ENCODE measurements at places on chromosomes 13 and 19. TPM values are rescaled to one million over a fixed set of nuclear protein-coding genes. Genes with fewer than 3 reads are reported as not detected.

GRCh38 chr19:7507884-7508283 is 8.0 kb upstream of the ZNF358 start:
- no peak for DNase-seq

GRCh38 chr19:33641956-33642498 is 20.3 kb downstream of the CHST8 start:
- no peak for DNase-seq

- DNase-seq: no peak
Measured at GRCh38 chr13:70792121-70792520, 683.9 kb upstream of the KLHL1 start.

GRCh38 chr19:12778017-12778904 is 2.9 kb upstream of the HOOK2 start:
- no peak for DNase-seq

- no peak for DNase-seq
Measured at GRCh38 chr13:33606692-33607091, 211.3 kb upstream of the RFC3 start.

GRCh38 chr13:43364210-43365038 is 341.0 kb downstream of the DNAJC15 start:
- no peak for DNase-seq

DNA sequence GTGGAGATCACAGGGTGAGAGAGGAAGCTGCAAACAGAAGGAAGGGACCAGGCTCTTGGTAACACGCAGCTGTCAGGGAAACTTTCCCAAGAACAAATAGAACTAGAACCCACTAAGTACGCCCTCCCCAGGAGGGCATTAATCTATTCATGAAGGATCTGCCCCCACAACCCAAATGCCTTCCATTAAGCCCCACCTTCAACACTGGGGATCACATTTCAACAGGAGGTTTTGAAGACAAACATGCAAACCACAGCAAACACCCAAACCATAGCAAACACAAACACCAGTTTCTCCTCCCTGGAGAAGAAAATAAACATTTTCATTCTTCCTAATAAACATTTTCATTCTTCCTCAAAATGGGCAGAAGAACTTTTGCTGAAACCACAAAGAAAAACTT is 329.6 kb downstream of the EFNB2 start:
- DNase-seq: no peak

GRCh38 chr13:112690283-112690929 is 568 bp downstream of the ATP11A start:
- no peak for DNase-seq

The NUFIP1 gene
- 9.8 TPM for polyA plus RNA-seq

DNA sequence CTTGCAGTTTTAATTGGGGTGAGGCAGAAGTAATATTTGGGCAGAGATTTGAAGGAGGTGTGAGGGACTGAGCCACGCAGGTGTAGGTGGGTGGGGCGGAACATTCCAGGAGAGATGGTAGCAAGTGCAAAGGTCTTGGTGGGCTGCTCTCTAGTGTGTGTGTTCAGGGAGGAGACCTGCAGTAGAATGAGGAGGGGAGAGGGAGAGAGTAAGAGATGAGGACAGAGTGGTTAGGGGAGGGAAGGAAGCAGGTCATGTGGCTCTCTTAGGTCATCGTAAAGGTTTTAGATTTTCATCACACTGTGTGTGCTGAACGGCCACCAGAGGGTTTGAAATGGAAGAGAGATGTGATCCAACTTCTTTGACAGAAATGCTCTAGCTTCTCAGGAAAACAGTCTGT is 33.5 kb downstream of the WASF3 start:
- DNase-seq: no peak

The NRTN gene
- polyA plus RNA-seq: not detected

The CEACAM16 gene
- polyA plus RNA-seq: not detected

GRCh38 chr13:34522808-34523207 is 419.3 kb upstream of the NBEA start:
- DNase-seq: no peak

GRCh38 chr13:79450110-79450509 is 30.8 kb upstream of the NDFIP2 start:
- no peak for DNase-seq

- no peak for DNase-seq
Measured at GRCh38 chr19:18774107-18774506, 17.0 kb downstream of the COMP start.

The TMEM86B gene
- 1.7 TPM for polyA plus RNA-seq

The FOSB gene
- polyA plus RNA-seq: 0.37 TPM

The SOX21 gene
- not detected for polyA plus RNA-seq

DNA sequence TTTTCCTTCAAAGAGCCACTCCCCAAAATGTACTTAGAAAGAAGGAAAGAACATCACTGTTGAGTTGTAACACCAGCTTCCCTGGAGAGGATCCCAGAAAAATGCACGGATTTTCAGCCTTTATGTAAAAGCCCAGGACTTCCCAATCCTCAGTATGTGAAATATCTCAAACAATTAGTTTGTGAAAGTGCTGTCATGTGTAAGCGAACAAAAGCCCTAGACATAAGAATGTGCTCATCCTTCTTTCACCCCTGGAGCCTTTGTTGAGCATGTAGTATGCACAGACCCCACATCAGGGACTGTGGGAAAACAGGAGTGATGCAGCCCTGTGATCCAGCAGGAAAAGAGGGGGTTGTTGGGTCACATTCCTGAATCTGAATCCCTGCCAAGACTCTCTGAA is 441.4 kb upstream of the ZNF507 start:
- no peak for DNase-seq

DNA sequence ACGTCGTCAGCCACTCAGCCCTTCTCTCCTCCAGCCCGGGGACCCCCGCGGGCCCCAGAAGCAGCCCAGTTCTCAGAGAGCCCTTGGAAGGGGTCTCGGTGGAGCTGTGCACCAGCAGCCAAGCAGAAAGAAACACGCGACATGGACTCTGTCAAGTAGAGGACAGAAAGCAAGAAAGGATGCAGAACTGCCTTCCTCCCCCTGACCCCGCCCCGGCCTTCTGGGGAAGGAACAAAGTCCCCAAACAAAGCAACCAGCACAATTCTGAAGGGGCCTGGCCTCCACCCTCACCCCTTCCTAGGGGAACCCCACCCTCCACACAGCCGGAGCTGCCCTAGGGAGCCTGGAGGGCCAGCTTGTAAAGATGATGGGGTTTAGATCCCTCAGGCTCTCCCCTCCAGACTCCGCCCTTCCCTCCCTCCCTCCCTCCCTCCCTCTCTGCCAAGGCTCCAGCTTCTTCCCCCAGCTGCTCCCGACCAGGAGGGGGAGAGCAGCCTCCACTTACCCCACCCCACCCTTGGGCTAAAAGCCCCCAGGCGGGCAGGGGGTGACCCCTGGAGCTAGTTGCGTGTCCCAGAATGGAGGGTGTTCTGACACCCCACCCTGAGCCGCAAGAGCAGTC is 7.8 kb downstream of the LYL1 start:
- DNase-seq: no peak

DNA sequence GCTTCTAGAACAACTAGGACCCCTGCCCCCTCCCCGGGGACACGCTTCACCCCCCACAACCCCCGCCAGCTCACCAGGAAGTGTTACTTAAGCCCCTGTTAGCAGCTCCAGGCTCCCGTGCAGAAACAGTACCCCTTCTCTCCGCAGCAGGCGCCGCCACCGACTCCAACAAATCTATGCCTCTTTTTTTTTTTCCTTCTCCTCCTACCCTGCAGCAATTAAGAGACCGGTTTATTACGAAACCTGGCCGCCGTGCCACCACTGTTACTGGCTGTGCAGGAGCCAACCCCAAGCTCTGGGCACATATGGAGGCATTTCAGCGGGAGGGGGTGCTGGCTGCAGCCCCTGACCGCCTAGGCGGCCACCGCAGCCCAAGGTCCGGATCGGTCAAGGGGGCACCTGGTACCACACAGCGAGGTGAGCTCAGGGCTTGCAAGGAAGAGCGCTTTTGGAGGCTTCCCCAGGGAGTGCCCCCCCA is 2.4 kb downstream of the GADD45B start:
- no peak for DNase-seq

DNA sequence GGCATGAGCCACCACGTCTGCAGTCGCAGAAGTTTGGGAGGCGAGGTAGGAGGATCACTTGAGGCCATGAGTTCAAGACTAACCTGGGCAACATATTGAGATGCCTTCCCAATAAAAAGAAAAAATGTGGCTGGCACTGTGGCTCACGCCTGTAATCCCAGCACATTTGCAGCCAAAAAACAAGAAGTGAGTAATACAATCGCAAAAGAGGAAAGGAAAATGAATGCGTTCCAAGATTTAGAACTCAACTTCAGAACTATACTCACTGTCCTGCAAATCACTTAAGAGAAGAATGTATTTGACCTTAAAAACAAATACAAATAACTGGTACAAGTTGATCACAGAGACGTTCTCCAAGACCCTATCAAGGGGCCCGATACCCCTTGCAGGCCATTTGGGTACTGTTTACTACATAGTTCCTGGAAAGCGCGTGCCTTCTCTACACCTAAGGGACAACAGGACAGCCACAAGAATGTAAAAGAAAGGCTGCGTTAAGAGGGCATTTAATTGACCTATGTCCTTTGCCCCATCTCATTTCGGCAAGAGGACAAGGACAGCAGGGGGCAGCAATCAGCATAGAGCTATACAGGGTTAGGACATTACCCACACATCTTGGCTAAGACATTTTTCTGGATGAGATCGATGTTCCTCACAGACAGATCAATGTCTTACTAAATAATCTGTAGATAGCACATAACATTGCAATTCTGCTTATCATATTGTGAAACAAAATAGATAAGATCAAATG is 41.3 kb downstream of the FLT3 start:
- no peak for DNase-seq

DNA sequence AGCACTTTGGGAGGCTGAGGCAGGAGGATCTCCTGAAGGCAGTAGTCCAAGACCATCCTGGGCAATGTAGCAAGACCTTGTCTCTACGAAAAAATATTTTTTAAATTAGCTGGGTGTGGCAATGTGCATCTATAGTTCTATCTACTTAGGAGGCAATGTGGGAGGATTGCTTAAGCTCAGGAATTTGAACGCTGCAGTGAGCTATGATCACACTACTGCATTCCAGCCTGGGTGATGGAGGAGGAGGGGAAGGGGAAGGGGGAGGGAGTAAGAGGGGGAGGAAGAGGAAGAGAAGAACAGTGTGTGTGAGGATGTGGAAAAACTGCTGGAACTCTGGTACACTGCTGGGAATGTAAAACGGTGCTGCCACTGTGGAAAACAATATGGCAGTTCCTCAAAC is 9.2 kb upstream of the CLIP3 start:
- DNase-seq: no peak

The CILP2 gene
- not detected for polyA plus RNA-seq

DNA sequence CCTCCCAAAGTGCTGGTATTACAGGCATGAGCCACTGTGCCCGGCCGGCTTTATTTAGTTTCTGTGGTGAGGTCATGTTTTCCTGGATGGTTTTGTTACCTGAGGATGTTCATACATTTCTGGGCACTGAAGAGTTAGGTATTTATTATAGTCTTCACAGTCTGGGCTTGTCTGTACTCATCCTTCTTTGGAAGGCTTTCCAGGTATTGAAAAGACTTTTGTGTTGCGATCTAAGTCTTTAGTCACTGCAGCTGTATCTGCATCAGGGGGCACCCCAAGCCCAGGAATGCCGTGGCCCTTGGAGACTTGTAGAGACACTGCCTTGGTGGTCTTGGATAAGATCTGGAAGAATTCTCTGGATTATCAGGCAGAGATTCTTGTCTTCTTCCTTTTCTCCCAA is 12.8 kb downstream of the BLOC1S3 start:
- DNase-seq: no peak

DNA sequence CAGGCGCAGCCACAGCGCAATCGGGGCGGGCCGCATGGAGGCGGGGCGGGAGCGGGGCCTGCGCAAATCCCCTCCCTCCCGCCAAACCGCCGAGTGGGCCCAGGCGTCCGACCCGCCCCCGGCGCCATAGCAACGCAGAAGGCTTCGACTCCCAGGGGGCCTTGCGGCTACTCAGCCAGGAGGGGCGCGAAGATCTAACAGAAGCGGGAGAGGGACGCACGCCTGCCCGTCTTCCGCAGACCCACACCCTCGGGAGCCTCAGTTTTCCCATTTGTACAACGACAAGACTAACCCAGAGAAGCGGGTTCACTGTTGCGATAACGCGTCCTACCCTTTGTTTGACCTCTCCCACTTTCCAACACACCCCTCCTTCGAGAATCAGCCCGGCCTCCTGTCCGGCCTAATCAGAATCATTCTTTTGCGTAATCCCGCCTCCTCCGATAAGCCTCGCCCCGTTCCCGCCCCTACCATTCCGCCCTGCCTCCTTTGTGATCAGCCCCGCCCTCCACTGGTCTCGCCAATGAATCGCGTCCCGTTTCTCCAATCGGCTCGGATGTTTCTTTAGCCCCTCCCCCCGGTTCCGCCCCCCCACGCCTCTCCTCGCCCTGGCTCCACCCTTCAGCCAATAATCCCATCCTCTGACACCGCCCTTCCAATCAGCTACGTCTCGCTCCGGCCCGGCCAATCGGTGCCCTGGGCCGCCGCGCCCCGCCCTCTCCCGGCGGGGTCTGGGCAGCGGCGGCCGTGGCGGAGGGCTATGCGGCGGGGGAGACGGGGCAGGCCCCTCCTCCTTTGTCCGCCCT is at the start of gene PCSK4:
Gene PCSK4, minus strand, starts transcription at position 40 of the 803 bp plus-strand sequence. Its CDS starts 4 bp downstream, at position 36.
- peak; percentile 87 for DNase-seq

The ADM5 gene
- 0.78 TPM for polyA plus RNA-seq

- no peak for DNase-seq
Measured at GRCh38 chr13:93270769-93271742, 44.4 kb downstream of the GPC6 start.

DNA sequence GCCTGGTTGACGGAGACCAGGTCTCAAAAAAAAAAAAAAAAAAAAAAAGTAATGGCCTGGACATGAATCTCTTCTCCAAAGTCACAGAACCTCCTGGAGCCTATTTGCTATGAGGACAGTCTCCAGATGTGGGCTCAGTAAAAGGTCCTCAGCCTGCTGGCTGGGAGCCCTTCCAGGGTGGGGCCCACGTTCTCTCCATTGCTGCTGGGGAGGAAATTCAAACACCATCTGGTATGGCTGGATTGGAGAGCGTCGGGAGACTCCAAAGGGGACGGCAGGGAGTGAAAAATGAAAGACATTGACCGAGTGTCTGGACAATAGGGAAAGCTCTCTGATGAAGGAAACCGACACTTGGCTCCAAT is 1.3 kb upstream of the PBX4 start:
- no peak for DNase-seq

The MCEMP1 gene
- polyA plus RNA-seq: not detected

DNA sequence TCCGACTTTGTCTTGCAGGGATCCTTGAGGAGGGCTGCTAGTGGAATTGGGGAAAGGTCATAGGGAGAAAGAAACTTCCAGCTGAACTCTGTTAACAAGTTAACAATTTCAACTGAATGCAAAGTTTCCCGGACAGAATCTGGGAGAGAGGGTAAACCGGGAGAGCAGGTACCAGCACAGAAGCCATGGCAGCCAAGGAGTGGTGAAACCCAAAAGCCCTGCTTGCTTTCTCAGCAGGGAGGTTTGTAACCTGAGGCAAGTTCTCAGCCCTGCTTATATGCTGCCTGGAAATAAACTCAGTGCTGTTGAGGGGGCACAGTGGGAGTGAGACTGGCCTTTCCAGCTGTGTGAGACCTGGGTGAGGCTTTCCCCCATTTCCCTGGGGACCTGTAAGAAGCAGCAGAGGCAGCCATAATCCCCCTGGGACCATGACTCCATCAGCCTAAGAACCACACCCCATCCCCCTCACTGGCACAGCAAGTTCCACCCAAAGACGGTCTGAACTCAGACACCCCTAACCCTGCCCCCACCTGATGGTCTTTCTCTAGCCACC is 84.0 kb downstream of the SUCLA2 start:
- DNase-seq: no peak

The LYPD3 gene
- not detected for polyA plus RNA-seq
